ENCODE measurements at places on chromosomes 6 and 20.
A peak's percentile ranks its signal among the peaks of the same experiment; 100 is the strongest.

DNA sequence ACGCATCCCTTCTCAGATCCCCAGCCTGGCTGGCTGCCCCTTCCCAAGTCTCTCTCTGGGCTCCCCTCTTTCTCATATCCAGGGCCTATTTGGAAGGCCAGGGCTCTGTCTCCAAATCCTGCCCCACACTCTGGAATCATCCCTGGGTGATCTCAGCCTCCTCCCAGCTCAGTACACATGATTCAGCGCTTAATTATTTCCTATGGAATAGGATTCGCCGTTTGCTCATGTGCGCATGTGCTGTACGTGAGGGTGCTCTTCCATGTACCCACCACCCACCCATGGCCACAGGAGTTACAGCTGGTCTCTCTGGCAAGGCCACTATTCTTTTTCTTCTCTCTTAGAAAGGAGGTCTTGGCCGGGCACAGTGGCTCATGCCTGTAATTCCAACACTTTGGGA is 81.7 kb upstream of the FOXP4 start:
- no peak for DNase-seq

- DNase-seq: no peak
Measured at GRCh38 chr20:3654326-3655130, 8.7 kb downstream of the GFRA4 start.

GRCh38 chr6:33980176-33981175 is 165.4 kb downstream of the GRM4 start:
- no peak for DNase-seq

- DNase-seq: peak; percentile 98
Measured at GRCh38 chr6:35727935-35728682, 8.7 kb upstream of the ARMC12 start.

DNA sequence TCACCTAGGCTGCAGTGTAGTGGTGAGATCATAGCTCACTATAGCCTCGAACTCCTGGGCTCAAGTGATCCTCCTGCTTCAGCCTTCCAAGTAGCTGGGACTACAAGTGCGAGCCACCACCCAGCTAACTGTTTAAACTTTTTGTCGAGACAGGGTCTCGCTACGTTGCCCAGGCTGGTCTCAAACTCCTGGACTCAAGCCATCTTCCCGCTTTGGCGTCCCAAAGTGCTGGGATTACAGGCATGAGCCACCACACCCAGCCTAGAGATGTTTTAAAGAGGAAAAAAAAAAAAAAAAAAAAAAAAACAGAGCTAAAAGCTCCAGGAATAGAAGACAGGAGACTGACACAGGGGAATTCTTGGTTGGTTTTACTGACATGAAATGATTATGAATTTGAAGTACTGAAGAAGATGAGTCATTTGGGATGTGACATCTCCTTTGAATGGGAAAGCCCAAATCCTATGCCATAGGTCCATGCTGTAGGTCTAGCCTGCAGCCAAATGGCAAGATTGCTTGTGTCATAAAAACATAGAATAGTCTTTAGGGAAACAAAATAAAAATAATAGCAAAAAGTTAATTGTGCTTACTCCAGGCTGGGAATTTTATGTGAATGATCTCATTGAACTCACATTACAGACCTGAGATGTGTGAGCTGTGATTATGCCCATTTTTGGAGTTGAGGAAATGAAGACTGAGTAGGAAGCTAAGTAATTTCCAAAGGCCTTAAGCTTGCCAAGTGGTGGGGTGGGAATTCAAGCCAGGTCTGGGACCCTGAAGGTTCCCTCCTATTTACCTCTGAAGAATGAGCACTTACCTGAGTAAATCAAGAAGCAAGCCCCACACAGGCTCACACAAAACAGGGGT is 24.3 kb upstream of the NHSL1 start:
- no peak for DNase-seq

- peak; percentile 75 for DNase-seq
Measured at GRCh38 chr20:48620507-48621375, 207.1 kb downstream of the PREX1 start.

- DNase-seq: no peak
Measured at GRCh38 chr6:94213226-94213625, 793.9 kb upstream of the EPHA7 start.

DNA sequence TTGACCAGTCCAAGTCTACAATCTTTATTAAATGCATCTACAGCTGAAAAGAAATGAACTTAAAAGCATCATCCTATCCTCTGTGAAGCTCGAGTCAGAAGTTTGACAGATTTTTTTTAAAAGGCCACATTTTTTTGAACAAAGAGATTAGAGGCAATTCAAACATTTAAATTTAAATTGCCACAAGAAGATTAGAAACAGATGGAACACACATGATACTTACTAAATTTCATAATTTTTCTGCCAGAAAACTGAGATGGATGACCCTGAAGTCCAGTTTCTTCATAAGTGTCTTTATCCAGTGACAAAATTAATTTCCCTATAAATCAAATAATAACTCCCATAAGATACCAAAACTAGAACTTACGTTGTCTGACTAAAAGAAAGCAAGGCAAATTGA is 4.3 kb downstream of the RPP40 start:
- DNase-seq: no peak

DNA sequence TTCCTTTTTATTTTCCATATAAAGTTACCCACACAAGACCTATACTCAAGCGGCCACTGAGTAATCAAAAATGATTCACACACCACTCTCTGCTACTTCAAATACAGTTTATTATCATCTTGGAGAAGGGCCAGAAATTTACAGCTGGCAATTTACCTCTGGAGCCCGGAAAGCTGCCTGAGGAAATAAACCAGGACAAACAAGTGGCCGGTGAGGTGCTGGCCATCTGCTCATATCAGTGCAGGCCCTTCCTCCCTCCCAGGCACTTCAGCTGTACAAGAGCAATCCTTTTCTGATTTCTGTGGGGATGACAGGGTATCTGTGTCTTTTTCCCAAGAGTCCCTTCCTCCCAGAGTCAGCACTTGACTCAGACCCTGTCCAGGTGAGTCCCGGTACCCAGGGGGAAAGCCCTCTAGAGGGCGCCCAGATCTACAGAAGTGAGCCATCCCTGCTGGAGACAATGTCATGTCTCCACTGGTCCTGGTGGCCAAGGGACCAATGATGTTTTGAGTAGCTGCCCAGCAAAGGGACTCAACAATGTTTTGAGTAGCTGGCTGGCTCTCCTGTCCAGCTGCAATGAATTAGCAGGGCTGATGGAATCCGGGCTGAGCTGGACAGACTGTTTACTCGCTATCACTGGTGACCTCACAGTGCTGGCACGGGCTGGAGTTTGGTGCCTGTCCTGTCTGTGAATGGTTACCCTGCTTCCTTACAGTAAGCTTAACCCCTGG is 23.6 kb downstream of the LRP11 start:
- DNase-seq: no peak

DNA sequence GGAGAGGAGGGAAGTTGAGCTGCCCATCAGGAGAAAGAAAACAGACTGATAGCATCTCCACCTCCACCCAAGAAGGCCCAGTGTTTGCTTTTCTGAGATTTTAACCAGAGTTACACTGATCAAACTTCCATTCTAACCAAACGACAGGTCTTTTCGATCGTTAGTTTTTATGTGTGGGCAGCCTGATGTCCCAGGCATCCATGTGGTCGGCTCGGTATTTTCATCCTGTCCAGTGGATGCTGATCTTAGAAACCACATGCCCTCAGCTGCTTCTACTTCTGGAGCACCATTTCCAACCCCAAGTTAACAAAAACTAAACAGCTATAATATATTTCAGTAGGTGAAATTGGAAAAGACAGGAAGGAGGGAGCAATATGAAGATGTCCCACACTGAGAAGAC is 536.8 kb upstream of the JAG1 start:
- no peak for DNase-seq

GRCh38 chr6:74936886-74937285 is 269.0 kb downstream of the COL12A1 start:
- no peak for DNase-seq

DNA sequence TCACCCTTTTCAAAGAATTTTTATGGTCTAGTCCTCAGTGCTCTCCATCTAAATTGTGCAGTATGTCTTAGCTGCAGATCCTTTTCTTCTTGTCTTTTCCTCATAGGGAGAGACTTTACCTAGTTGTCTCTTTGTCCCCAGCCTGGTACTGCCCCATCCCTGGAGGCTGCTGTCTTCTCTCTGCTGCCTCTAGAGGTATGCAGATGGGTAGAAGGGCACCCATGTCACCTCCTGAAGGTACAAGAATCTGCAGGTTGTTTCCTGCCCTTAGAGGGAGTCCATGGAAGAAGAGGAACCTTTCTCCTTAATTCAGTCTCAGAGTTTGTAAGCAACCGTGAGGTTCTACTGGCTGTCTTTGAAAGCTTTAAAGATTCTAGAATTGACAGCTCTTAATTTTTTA is 39.1 kb downstream of the MCM8 start:
- no peak for DNase-seq

- no peak for DNase-seq
Measured at GRCh38 chr20:17966432-17967310, 1.9 kb downstream of the SNX5 start.

DNA sequence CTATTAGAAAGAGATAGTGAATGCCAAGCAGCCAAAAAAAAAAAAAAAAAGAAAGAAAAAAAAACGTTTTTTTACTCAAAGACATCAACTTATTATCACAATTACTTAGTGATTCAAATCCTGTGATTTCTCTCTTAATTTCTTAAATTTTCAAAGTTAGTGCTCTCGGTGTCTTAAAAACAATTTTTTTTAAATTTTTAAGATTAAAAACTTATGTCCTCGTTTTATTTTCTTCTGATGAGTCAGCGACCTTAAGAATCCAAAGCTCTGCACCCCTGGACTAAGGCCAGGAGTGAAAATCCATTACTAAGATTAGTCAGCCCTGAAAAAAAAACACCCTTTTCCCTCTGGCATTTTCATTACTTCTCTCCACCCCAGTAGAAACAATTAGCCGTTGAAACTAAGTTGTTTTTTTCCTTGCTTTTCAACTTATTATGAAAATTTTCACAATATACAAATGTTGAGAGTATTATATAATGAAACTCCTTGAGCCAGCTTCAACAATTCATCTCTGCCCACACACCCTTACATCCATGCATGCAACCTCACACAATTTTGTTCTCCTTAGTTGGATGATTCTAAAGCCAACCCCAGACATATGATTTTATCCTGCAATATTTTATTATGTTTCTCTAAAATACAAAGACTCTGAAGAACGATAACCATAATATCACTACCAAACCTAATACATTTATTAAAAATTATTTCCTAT is 85.6 kb upstream of the CARMIL1 start:
- DNase-seq: peak; percentile 90

GRCh38 chr20:34345402-34345736 is 17.7 kb upstream of the ITCH start:
- no peak for DNase-seq

GRCh38 chr20:4014031-4014474 is 1.3 kb downstream of the RNF24 start:
- peak; percentile 77 for DNase-seq

DNA sequence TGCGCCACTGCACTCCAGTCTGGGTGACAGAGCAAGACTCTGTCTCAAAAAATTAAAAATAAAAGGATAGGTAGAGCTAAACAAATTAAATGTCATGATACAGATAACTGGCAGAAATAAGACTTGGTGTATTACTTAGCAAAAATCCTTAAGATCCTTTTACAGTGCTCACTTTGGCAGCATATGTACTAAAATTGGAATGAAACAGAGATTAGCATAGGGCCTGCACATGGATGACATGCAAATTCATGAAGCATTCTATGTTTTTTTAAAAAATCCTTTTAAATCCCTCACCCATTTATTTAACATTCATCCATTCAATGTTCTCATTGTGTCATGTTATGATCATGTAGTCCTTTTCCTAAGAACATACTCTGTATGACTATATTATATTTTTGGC is 528.8 kb downstream of the CD83 start:
- no peak for DNase-seq

DNA sequence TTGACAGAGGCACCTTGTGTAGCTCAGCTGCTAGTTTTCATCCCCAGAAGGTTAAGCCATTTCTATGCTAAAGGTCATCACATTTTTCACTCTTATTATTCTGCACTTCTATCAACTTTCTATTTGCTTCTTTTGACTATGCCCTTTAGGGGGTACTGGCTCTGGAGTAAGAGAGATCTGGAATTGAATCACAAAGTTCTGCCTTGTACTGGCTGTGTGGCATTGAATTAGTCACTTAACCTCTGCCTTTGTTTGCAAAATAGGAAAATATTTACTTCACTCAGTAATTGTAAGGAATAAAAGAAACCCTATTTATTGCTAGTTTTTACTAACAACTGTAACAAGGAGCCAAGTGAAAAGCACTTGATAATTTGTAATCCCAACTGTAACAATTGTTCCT is 56.8 kb upstream of the MTRF1L start:
- DNase-seq: no peak

DNA sequence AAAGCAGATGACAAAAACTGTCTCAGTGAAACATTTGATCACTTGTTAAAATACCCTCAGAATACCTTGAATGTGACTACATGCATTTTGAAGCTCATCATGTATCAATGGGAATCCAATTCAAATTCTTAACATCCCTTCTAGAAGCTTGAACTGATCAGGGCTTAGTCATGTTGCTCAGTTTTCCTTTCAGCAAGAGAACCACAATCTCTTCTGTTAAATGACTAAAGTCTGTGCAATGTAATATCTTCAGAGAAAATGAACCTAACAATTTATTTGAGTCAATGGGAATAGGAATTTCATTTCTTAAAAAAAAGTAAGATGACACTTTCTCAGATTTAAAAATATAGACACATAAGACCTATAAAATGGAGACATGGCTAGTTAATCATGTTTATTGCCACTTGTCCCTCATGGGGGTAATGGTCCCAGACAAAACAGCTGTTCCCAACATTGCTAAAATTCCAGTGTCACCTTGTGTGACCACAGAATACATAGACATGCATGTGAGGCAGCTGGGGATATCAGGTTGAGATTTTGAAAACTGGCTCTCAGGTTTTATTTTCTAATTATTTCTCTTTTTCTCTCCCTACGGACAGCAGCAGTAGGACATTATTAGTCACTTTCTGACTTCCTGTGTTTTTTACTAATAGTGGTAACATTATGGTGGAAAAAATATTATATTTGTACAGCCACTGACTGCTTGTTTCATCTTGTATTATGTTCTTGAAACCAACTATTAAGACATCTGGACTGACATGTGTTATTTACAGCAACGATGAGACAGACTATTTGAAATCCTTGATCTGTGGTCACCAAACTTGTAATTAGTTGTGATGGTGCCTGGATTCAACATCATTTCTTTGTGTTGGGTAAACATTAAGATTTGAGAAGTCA is 192.5 kb downstream of the COL9A1 start:
- DNase-seq: no peak

DNA sequence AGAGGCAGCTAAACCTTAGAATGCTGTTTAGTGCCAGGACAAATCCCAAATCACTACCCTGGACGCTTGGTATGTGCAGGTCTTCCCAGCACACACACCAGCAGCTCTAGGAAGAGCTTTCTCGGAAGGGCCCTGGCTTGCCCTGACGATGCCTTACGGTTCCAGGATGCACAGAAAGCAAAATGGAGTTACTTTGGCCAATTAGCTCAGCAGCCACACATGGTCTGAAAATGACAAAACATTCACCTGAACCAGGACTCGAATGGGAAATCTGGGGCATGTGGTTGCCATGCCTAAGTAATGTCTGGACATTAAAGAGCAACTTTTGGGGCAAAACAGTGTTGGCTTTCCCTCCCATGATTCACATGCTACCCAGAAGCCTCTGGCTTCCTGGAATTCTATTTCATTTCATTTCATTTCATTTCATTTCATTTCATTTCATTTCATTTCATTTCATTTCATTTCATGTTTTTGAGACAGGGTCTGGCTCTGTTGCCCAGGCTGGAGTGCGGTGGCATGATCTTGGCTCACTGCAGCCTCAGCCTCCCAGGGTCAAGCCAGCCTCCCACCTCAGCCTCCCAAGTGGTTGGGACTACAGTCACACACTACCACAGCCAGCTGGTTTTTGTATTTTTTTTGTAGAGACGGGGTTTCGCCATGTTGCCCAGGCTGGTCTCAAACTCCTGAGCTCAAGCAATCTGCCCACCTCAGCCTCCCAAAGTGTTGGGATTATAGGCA is 153.3 kb downstream of the ZDHHC14 start:
- no peak for DNase-seq
